SW 1271 (cell line): ENCODE measurements at places on chromosomes 12 and 14.

GRCh38 chr12:49059045-49059298 lies 1.6 kb downstream of the KMT2D start:
- DNase-seq, result no peak

DNA sequence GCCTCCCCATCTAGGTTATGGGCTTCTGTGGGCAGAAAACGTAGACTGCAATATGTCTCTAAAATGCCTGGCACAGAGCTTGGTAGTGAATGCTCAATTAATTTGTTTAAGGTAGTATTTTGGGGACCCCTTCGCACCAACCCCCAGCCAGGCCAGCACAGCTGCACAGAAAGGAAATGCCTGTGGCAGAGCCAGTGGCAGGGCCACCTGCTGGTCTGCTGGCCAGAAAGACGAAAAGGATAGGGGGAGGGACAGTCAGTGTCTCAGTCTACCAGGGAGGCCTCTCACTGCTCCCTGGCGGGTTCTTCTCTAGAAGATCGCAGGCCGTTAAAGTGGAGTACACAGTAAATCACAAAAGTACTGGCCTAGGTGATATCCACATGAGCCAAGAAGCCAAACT lies 3.5 kb downstream of the RAB15 start:
- no peak for DNase-seq

DNA sequence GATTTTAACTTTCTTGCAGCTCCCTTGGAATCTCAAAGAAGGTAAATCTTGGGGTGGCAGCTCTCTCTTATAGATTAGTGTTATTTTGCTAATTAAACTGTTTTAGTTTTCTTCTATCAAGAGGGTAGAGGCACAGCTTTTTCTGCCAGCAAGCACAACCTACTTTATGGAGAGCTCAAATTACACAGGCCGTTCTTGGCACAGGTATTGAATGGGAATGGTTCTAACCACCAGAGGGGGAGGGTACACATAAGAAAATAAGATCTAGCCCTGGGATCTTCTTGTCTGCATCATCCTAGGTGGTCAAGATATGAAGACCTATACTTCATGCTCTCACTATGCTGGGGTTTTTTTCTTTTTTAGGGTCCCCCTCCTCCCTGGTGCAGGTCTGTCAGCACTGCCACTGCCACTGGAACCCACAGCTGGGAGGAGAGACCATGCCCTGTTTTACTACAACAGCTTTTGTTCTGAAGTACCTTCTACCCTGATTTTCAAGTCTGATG lies 48.6 kb upstream of the STAC3 start:
- DNase-seq, result no peak

GRCh38 chr12:130879212-130879686 lies 7.4 kb downstream of the RAN start:
- no peak for DNase-seq

GRCh38 chr14:100656996-100657395 lies 69.7 kb upstream of the DLK1 start:
- no peak for DNase-seq

DNA sequence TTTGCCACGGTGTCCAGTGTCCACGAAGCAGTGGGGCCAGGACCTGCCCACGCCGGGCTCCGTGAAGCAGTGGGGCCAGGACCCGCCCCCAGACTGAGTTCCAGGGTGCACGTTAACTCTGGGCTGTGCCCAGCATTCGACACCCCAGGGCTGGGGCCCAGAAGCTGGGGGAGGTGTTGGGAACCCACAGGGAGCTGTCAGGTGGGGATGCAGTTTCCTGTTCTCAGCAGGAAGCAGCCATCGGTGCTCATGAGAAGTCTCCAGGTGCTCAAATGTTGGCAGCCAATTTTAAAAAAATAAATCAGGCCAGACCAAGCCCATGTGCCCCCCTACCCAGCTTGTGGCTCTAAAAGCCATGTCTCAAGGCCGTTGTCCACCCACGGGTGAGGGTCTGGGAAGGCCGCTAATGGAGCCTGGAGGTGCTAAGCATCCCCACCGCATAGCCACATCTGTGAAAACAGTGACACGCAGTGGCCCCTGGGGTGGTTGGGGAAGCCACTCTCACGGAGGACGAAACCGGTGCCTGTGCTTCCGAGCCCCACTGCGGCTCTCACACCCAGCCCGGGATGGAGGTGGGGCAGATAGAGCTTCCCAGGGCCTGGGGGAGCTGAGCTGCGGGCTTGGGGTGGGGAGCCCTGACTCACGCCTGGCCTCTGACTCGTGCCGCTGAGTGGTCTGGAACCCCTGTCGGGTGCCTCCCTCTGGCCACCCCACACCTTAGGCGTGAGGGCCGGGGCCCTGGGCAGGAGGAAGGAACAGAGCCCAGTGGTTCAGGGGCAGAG lies 53.5 kb downstream of the FBRSL1 start:
- DNase-seq, result no peak

- DNase-seq, result no peak
These were observed 23.2 kb upstream of the SERPINA1 start for GRCh38 chr14:94411638-94412037.

DNA sequence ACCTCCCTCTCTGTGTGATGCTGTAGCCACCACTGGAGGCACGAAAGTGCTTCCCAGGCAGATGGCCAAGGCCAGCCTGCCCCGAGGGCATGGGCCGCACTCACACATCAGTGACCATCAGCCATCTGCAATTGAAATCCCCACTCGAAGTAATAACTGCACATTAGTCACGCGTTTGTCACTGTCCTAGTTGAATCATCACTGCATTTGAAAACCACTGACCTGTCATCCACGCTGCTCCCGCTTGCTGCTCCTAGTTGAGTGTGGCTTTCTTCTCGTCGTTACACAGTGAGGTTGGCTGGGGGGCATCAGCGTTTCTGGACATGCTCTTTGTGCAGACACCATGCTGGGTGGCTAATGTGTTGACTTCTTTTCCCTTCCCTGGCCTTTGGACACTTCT lies 176.1 kb downstream of the ADGRD1 start:
- no peak for DNase-seq
